ENCODE measurements at places on chromosomes 3 and 15.

GRCh38 chr3:43255662-43256061 lies 30.7 kb upstream of the SNRK start:
- DNase-seq = no peak

DNA sequence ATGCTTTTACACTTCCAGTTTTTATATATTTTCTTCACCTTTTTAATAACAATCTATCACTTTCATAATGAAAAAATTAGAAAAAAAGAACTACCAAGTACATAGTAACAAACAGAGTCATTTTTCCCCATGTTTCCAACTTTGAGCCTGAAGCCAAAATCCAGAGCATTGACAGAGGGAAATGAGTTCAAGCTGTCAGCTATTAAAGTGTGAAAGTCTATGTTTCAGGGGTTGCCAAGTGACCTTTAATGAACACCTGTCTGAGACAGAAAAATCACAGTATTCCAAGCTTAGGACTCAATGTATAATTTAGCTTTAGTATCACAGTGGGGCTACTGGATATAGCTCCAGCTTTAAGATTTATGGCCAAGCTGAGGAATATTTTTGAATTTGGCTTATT lies 128.3 kb upstream of the GADL1 start:
- no peak for DNase-seq

GRCh38 chr15:101358895-101359294 lies 63.8 kb upstream of the SNRPA1 start:
- no peak for DNase-seq

- DNase-seq = no peak
Observed at GRCh38 chr3:161630794-161631193, 134.2 kb downstream of the OTOL1 start.

- DNase-seq = no peak
Observed at GRCh38 chr3:72169561-72170472, 384.9 kb upstream of the PROK2 start.

DNA sequence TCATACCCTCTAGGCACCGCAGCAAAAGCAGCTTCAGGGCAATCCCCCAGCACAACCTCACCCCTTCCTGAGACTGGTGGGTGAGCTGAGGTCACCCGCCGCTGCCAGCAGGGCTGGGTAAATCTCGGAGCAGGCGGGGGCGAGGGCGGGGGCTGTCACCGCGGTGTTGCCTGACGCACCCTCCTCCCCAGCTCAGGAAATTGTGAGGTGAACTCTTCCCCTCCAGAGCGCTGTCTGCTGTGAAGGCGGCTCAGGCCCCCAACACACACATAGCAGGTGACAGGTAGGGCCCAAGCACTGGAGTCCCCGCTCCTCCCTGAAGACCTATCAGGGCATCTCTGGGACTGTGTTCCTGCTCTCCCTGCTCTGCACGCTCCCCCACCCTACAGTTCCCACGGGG lies 30.2 kb upstream of the FURIN start:
- no peak for DNase-seq

DNA sequence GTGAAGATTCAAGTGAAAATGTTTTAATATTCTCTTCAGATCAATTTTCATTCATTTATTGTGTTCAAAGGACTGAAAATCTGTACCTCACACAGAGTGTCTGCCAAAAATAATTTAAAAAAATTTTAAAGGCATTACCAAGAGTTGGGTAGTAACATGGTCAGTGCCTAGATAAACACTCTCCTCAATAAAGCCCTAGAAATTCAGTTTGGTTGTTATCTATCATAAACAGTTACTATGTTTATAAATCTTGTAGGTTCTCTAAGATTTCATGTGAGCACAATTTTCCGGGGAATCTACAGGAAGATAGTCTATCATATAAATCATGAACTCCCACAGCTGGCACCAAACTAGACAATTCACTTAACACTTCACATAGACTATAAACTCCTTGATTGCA lies 128.6 kb downstream of the GSK3B start:
- DNase-seq = no peak
